ENCODE measurements at places on chromosomes 2 and 18.

DNA sequence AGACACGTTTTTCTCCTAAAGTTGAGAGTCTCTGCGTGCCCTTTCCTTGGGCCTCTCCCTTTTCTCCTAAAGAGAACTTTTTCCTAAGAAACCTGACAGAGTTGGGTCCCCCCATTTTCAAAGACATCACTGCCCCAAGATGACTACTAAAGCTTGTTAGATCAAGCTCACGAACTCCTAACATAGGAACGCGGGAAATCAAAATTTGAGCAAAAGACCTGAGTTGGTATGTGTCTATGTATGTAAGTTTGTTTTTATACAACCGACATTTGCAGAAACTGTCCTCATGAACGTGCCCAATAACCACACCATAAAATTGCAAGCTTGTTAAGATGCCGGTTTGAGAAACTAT lies 1.4 kb downstream of the HOXD13 start:
- no peak for DNase-seq

GRCh38 chr2:197851451-197851850 lies 47.1 kb downstream of the PLCL1 start:
- DNase-seq = no peak

DNA sequence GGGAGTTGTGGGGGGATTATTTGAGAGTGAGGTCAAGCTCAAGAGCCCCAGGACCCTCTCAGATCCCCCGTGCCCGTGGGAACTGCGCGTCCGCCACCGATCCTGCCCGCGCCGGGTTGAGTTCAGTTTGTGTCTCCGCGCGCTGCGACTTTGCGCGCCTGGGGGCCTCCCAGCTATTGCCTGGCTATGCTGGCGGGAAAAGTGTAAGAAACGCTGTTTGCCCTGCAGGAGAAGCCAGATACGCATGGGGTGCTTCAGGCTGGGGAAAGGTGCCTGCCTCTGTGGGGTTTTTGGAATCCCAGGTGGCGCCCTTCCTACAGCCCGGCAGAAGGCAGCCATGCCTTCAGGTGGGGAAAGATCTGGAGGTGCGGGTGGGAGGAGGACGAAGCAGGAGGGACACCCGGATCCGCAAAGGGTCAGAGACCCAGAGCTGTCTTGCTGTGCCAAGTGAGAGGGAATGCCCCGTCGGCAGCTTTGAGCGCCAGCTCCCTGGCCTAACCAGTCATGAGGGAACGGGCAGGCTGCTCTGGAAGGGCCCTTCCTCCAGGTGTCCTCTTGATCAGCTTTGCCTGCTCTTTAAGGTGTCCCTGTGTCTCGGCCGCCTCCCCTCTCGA lies 22.5 kb downstream of the TEX44 start:
- DNase-seq = peak; percentile 56

DNA sequence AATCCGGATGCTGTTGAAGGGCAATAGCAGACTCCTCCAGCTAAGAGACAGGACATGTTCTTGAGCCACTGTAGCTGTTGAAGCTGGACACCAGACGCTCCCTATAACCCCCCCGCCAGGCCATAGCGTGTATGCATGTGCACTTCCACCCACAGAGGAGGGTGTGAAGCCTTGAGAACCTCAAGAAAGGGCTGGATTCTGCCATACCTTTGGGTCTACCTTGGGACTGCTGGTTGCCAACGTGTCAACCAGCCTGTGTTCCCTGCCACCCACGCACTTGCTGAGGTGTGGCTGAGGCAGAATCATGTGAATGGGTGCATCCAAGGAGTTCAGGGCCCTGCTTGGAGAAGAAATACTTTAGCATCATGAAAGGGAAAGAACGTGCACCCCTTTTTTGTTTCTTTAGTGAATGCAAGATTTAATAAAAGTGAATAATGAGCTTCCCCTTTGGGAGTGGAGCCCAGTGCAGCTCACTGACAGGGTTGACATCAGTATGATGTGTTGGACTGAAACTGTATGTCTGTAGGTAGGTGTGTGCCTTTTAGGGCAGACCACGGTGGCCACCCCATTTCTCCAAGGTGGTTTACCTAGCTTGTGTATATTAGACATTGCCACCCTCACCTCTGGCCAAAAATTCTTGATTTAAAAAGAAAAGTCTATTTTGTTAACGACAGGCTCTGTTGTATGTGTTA lies 198.3 kb downstream of the MGAT5 start:
- DNase-seq = no peak

- DNase-seq = no peak
Measured at GRCh38 chr18:57077005-57077765, 69.7 kb upstream of the BOD1L2 start.

DNA sequence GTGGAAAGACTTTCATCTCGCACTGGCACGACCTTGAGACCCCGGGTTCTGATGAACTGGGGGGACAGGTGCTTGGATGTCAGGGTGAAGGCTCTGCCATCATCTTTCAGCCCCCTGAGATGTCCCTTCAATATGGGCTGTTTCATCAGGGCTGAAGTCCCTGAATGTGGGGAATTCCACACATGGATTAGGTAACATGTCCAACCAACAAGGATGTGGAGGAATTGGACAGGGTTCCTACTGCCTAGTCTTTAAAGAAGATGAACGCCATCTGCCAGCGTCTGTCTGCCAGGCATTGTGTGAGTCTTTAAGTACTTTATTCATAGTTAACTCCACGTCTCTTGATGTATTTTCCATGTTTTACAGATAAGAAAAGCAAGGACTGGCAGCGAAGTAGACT lies 5.9 kb upstream of the GRHL1 start:
- no peak for DNase-seq

GRCh38 chr2:88452565-88452905 lies at the start of gene FOXI3:
TSS of gene FOXI3 (minus strand) at chr2:88452693. CDS start at chr2:88452535, 158 bp downstream.
- DNase-seq = no peak

DNA sequence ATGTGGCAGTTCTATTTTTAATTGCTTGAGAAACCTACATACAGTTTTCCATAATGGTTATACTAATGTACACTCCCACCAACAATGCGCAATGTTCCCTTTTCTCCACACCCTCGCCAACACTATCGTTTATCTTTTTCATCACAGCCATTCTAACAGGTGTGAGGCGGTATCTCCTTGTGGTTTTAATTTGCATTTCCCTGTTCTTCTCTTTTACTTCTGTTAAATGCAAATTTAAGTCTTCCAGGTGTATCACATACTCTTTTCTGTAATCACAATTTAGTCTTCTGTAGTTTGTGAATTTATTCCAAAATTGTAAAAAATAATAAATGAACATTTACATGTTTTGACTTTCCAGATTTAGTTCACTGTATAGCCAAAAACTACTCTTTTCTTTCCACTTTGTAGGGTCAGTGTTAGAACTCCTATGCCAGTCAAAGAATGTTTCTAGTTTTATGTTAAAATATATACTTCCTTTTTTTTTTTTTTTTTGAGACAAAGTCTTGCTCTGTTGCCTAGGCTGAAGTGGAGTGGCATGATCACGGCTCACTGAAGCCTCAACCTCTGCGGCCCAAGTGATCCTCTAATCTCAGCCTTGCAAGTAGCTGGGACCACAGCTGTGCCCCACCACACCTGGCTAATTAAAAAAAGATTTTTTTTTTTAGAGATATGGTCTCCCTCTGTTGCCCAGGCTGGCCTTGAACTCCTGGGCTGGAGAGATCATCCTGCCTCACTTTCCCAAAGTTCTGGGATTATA lies 15.4 kb upstream of the ACYP2 start:
- no peak for DNase-seq

DNA sequence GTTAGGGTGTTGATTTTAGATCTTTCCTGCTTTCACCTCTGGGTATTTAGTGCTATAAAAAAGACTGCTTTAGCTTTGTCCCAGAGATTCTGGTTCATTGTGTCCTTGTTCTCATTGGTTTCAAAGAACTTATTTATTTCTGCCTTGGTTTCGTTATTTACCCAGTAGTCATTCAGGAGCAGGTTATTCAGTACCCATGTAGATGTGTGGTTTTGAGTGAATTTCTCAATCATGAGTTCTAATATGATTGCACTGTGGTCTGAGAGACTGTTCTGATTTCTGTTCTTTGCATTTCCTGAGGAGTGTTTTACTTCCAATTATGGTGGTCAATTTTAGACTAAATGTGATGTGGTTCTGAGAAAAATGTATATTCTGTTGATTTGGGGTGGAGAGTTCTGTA lies 167.1 kb upstream of the KYNU start:
- no peak for DNase-seq

DNA sequence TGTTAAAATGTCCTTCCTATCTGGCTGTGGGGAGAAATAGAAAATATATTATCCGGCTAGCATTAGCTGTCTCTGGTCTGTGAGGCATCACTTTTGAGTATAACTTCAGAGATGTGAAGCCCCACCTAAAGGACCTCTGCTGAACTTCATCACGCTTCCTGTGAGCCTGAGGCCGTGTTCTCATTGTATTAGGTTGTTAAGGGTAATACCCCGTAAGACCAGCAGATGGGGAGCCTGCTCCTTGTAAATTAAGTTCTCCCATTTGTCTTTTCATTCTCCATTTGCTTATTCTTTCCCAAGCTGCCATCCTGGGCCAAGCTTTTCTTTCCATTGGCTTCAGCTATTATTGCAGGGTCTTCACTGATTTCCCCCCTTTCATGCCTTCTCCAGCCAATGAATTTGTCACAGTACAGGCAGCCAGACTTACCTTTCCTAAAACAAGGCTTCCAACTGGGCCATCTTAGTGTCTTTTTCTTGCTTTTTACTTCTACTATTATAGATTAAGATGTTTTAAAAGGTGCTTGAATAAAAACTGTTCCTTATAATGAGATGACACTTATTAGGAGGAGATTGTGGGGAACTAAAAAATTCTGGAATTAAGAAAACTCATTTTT lies 12.4 kb downstream of the NIF3L1 start:
- DNase-seq = peak; percentile 46

- no peak for DNase-seq
Measured at GRCh38 chr2:143708682-143709081, 579.5 kb downstream of the ARHGAP15 start.

Measured in stimulated activated effector memory CD8-positive, alpha-beta T cell treated with anti-CD3 and anti-CD28 coated beads, Interleukin-12 subunit alpha, Interleukin-12 subunit beta, amount 100 ng/mL, for 72 hours (primary cell).